ENCODE measurements at places on chromosomes 6 and 20. TPM values are rescaled to one million over a fixed set of nuclear protein-coding genes. Genes with fewer than 3 reads are reported as not detected.

The LATS1 gene
- total RNA-seq, result 6.7 TPM

DNA sequence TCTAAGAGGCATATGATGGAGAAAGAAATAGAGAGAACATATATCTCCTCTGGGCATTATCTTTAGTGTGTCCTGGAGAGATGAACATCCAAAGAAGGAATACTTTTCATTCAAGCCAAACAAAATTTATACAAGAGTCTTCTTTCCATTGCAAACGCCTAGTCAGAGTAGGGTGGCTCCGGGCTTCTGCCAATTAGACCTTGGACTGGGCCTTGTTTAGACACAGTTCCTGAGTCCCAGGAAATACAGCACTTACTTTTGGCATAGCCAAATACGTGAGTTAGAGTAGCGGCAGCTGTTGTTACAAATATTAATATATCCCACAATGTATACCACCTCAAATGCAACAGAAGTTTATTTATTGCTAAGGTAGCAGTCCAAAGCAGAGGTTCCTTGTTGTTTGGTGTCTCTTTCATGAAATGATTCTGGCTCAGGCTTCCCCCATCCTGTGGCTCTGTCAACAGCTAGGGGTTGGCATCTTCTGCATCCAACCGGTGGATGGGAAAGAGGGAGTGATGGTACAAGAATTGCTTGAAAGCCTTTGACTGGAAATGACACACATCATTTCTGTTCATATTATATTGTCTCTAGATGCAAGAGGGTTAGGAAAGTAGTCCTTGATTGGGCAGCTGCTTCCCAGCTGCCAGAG lies 148.0 kb upstream of the SPACA1 start:
- DNase-seq, result no peak

The AIF1 gene
- not detected for total RNA-seq

The BMP5 gene
- total RNA-seq, result 1.2 TPM
